ENCODE measurements at places on chromosomes 5 and 9. TPM values are rescaled to one million over a fixed set of nuclear protein-coding genes. Genes with fewer than 3 reads are reported as not detected.

CNTLN gene
- 4.6 TPM for total RNA-seq

SLC36A3 gene
- total RNA-seq, result not detected

MARCOL gene
- total RNA-seq, result not detected

- no peak for DNase-seq
Observed at GRCh38 chr5:150085191-150085912, 1.0 kb downstream of the CSF1R start.

- DNase-seq, result no peak
Observed at GRCh38 chr9:13430368-13431221, 151.1 kb upstream of the MPDZ start.

- DNase-seq, result no peak
Observed at GRCh38 chr9:14066831-14067230, 247.1 kb downstream of the NFIB start.

DNA sequence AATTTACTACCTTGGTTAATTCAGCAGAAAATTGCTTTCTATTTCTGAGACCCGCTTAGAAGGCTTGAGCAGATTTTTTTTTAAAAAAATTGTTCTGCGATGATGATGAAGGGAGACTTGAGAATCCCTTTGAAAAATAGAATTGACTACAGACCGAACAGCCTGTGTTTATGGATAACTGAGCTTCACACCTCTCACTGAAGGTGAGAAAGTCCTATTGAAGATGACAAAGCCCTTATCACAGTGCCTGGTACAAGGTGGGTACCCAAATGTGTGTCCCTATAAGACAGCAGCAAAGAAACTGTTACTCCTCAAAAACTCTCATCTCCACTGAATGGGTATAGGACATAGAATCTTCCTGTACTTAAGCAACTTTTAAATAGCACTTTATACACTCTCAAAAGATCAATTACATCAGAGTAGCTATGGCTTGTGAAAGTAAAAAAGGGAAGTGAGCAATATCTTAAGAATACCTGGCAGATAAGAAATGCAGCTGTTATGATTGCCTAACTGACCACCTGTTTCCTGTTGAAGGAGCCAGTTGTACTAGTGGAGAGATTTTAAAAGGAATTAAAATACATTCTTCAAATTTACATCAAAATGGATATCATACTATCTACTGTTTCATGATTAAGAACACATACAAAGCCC is 419.7 kb downstream of the CHSY3 start:
- no peak for DNase-seq

DNA sequence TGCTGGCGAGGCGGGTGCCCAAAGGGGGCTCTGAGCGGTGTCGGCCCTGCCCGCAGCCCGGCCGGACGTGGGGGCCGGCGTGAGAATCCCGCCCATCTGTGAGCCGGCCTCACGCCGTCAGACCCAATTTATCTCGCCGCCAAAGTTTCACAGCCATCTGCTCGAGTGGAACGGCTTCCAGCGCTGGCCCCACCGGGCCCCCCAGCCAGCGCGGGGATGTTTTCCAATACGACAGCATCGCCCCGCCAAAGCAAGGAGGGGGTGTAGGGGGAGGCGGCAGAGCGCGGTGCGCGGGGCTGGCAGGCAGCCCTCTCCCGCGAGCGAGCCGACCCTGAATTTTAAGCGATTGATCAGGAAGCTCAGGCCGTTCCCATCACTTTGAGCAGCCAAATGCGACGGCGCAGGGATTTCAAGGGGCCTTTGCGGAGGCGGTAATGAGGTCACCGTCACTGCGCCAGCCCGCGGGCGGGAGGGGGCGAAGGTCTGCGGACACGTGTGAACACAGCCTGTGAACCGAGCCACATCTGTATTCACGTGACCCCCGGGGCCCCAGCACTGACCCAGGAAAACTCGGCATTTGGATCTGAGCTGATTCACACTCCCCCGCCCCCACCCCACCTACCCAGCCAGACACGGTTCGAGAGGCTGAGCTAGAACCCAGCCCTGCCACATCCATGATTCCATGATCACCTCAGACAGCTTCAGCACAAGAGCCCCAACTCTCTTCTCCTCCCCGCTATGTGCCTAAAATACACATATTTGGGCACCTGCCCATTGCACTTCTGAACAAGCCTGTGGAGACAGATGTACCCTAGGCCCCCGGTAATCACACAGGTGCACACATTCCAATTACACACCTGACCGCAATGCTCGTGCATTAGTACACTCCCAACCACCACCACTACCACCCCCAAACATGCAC is 47.8 kb upstream of the PSD2 start:
- peak; percentile 72 for DNase-seq

GRCh38 chr9:5764130-5764868 is 68.6 kb downstream of the ERMP1 start:
- DNase-seq, result no peak

DNA sequence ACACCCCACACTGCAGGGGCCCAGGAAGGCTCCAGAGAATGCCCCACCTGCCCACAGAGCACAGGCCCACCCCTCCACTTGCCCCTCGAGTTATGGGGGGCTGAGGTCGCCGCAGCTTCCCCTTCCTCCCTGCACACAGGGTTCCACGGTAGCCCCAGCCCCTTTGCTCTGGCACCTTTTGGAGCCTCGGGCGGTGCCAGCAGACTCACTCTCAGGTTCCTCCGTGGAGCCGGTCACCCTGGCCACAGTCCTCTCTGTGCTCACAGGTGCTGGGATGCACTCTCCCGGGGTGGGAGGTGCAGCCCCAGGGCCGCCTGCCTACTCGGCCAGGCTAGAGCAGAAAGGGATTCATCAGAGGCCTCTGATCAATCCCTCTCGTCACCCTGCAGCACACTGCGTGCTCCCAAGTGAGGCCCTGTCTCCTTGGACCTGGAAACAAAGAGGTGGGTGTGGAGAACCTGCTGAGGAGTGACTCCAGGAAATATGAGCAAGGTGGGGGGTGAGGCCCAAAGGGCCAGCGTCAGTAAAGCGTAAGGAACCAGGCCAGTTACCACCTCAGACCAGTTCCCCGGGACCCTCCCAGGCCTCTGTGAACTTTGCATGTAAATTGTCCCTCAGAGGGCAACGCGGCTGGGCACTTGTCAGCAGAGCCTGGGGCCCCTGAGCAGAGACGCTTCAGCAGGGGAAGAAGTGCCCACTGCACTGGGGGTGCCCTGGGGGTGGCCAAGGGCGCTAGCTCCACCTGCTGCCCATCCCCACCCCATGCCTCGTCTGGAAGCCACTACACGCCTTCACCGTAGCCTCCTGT is 167.8 kb downstream of the OLFM1 start:
- no peak for DNase-seq

DNA sequence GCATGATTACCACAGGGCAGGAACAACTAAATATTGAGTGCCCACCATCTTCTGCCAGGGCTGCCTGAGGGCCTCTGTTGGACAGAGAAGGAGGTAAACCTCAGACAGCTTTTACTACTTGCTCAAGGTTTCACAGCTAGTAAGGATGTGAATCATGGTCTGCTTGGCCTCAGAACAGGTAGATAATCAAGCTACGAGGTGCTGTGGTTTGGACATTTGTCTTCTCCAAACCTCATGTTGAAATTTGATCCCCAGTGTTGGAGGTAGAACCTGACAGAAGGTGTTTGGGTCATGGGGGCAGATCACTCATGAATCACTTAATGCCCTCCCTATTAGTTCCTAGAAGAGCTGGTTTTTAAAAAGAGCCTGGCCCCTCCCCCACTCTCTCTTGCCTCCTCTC is 541.2 kb upstream of the TRPC7 start:
- DNase-seq, result no peak

GRCh38 chr5:588406-588995 is 23.6 kb upstream of the CEP72 start:
- no peak for DNase-seq

- DNase-seq, result no peak
Observed at GRCh38 chr9:32589083-32589723, 16.2 kb upstream of the NDUFB6 start.

DNA sequence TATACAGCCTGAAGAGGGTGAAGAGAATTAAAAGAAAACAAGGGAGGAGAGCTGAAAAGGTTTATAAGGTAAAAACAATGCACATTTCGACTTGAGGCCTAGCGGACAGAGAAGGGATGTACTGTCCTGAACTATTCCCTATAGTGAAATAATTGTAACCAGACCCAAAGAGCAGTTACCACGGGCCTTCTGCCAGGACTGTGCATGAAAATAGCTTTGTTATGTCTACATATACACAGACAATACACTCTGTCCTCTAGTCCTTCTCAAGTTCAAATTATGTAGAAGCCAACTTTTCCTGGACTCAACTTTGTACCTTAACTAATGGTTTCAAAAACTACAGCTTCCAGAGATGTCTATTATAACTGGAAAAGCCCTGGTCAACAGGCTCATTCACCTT is 223.7 kb downstream of the PCSK5 start:
- no peak for DNase-seq

GRCh38 chr9:105886136-105886535 is 191.8 kb downstream of the TMEM38B start:
- no peak for DNase-seq

GRCh38 chr5:112703866-112704820 is 33.5 kb upstream of the APC start:
- DNase-seq, result no peak

DNA sequence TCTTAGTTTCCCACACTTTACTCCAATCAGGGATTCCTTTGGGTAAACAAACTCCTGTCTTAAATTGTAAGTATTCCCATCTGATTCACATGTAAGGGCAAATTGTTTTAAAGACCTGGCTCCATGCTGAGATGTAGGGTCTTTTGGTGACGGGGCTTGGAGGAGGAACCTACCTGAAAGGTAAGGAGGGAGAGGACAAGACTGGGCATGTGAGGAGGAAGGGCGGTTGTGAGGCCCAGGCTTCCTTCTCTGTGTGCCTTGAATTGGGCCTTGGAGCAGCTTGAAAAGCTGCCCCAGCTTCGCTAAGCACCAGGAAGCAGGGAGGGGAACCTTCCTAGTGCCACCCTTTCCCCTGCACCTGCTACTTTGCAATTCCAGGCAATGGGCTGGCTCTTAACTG is 86.8 kb downstream of the C9orf152 start:
- no peak for DNase-seq

GRCh38 chr5:135112008-135112725 is 78.1 kb upstream of the PITX1 start:
- DNase-seq, result no peak

DNA sequence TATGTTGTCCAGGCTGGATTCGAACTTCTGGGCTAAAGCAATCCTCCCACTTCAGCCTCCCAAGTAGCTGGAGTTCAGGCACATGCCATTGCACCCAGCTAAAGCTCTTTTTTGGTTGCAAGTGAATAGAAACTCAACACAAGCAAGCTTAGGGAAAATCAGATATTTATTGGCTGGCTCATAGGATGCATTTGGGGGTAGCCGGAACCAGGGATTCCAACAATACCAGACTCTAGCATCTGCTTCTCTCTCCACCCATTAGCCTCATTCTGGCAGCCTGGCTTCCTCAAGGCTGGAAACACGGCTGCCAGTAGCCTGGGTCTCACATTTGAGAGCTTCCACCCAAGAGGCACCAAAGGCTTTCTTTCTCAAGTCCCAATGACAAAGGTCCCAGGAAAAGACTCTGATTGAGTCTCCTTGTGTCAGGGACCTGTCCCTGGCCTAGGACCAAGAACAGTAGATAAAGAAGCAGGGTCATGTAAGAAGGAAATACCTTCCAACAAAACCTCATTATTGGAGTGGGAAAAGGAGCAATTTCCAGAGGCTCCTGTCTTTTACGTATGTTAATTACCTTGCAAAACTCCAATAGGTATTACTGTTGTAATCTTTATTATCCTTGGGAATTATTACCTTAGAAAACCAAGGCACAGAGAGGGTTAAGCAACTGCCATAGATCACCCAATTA is 23.0 kb upstream of the B4GALT1 start:
- no peak for DNase-seq

All from Peyer's patch (tissue), 4 donors.